ENCODE measurements at places on chromosomes 5 and 9.

GRCh38 chr5:128062172-128062746, 21.3 kb upstream of the SLC12A2 start:
- no peak for DNase-seq

DNA sequence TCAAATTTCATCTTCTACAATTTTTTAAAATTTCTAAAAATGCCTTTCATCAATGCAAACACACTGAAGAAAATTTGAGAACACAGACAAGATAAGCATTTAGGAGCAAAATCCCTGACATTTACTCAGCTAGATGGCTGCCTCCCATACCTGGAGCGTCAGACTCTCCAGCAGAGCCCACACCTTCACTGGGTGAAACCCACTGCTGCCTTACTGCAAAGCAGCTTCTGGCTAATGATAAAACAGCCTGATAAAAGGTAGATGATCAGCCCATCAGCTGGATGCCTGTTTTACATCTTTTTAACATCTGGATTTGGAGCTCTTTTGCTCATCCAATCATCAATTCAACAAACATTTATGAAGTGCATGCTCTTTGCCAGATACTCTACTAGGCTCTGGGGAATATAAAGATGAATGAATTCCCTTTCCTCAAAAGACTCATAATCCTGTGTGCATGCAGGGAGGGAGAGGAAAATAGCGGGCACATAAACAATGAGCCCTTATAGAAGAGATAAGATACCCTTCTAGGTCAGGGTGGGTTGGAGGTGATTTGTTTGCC, 271.2 kb downstream of the SAXO1 start:
- DNase-seq = no peak

DNA sequence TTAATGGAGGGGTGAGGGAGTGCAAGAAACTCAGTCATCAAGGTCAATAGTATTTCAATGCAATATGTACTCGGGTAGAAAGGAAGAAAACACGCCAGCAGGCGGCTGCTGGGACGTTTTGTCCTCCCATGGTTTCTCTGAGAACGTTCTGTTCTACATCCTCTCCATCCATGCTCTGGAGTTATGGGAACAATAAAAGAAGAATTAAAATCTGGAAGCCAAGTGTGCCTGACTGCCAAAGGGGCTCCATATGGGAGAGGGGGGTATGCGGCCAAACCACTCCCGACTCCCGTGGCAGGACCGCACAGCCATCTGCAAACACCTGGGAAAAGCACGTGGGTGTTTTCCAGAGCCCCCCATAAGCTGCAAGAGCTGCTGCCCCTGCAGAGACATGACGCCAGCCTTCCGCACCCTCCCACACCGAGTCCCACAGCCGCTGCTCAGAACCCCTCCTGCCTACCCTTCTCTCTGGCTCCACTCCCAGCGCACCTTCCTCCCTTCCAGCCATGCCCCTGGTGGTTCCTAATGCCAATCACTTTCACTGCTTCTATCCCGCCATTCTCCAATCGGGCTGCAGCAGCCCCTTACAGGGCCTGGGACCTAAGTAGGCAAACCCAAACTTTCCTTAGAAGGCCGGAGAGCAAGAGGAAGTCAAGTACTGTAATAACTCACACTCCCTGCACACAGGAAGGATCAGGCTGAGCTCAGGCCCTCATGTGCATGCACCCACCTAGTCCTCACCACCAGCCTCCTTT, 241.6 kb downstream of the SYK start:
- DNase-seq = no peak

- no peak for DNase-seq
These were observed 61.4 kb downstream of the KIF24 start for GRCh38 chr9:34267660-34268059.

DNA sequence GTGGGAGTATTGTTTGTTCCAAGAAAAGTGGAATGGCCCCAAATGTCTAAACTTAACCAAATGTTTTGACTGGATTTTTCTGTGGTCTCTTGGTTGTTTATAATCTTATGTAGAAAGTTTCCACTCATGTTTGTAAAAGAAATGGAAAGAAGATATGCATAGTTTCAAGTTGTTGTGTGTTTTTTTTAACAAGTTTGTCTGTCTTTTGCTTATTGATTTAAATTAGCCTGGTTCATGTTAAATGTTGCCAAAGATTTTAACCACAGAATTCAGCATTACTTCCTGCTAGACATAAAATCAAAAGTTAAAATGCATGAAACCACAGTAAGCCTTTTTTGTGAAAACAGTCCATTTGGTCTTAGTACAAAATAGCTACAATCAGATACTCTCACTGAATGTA, 14.0 kb downstream of the PPWD1 start:
- DNase-seq = no peak

DNA sequence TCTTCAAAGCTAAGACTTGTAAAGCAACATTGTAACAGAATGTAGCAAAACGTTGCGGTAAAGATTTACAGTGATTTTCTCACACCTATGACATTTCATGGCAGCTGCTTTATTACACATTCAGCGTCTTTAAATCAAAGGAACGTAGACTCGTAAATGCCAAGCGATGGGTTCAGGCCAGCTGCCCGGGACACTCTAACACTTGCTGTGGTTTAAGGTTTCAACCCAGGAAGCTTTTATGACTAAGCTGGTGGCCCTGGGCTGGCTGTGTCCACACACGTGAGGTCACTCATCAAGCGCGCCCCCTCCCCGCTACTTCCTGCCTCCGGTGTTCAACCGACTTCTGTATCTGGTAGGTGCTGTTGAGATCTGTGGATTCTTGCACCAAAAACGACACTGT, 2.5 kb downstream of the SLC6A18 start:
- DNase-seq = no peak

GRCh38 chr9:122256206-122256605, 8.4 kb downstream of the RBM18 start:
- no peak for DNase-seq

GRCh38 chr5:138565100-138565821, 9.9 kb downstream of the HSPA9 start:
- no peak for DNase-seq

DNA sequence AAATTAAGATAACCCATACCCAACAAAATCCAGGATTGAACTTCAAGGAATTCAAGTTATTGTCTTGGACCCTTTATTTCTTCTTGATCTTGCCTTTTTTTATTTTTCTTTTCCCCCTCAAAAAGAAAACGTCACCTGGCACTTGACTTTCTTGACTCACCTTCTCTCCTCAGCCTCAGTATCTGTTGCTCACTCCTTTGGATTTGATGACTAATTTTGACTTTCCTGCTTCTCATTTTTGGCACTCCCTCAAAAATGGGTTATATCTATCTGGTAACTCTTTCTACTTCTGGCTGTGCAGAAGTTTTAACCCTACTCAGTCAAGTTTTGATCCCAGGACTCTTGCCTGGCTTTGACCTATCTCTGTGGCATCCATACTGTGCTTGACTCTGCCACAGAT, 66.6 kb upstream of the SPATA31D4 start:
- DNase-seq = no peak

GRCh38 chr5:61438298-61438970, 106.4 kb downstream of the ZSWIM6 start:
- no peak for DNase-seq

GRCh38 chr5:112691758-112692157, 45.9 kb upstream of the APC start:
- DNase-seq = no peak

DNA sequence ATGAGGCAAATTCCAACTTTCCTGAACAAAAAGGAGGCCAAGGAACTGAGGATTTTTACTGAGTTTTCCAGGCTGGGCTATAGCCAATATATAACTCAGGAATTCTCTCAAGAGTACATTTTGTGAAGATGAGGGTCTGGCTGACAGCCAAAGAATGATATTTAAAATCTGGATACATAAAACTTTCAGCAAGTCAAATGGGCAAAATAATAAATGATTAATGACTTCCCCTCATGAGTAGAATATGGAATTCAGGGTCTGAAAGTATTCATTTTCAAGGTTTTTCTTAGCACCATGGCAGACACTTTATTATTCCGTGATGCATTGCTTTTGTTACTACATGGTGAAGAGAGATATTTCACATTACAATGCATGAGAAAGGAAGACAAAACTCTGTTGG, 7.8 kb downstream of the FAM81B start:
- no peak for DNase-seq

GRCh38 chr9:90009447-90009846, 404.6 kb downstream of the GADD45G start:
- no peak for DNase-seq

DNA sequence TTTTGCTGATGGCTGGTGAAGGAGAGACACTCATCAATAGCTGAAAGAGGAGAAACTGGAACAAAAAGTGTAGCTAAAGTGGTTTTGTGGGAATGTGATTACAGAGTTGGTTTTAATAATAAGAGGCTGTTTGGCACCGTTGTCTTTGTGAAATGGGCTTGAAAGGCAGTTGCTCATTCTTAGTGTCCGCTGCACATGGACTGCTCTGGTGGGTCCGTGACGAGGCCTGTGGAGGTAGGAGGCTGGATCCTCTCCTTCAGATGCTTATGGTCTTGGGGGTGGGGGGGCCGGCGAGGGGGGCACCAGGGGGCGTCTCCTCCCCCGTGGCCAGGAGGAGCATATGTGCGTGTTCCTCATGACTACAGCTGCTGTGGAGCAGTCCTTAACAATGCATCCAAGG, 29.8 kb downstream of the FUBP3 start:
- no peak for DNase-seq

DNA sequence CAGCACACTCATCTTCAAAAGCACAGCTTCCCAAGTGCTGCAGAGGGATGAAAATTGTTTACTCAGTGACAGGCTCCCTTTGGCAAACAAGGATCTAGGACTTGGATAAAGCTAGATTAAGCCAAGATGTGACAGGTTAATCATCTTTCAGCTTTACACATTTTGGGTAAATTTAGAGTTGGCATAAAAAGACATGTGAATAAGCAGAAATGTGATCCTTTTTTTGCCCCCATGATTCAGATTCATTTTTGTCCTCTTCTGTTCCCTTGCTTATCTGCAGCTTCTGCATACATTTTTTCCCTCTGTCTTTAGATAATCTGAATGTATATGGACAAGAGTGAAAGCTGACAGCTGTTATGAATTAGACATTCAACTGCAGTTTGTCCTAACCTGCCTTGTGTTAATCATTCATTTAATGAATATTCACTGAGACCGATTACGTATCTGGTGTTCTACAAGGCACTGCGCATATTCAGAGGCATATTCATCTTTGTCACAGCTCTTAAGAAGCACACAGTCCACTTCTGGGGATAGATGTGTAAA, 19.6 kb downstream of the ADAMTSL1 start:
- no peak for DNase-seq

GRCh38 chr5:143041461-143041860, 271.3 kb downstream of the ARHGAP26 start:
- DNase-seq = no peak

DNA sequence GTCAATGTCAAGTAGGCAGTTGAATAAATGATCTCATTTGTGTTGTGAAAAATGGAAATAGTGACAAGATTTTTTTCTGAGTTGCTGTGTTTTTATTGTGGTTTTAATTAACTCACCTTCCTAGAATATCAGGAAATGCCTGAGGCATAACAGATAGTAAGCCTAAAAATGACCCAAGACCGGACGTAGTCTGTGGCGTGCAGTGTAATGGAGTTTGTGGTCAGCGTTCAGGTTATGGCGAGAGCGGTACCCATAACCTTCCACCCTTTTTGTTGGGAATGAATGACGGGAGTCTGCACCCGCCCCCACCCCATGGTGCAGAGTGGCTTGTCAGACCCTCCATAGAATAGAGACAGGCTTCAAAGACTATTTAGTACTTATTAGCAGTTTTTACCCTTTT, 119.3 kb downstream of the GALNT10 start:
- no peak for DNase-seq

- no peak for DNase-seq
These were observed 30.4 kb downstream of the NUDT12 start for GRCh38 chr5:103532086-103532734.

DNA sequence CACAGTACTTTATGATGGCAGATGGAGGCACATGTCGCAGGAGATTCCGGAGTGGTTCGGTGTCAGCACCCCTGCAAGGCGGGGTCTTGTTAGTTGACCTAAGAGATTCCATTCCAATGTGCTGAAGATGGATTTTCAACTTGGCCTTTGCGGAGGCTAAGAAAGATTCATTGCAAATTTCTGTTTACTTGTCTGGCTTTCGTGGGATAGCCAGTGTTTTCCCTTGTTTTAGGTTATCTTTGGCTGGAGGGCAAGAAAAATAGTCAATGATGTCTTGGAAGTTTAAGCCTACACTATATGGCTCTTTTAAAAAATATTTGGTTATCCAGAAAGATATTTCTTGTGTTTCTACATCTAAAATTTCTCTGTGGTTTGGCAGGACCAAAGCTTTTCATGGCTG, 123.6 kb upstream of the PTCH1 start:
- DNase-seq = no peak

DNA sequence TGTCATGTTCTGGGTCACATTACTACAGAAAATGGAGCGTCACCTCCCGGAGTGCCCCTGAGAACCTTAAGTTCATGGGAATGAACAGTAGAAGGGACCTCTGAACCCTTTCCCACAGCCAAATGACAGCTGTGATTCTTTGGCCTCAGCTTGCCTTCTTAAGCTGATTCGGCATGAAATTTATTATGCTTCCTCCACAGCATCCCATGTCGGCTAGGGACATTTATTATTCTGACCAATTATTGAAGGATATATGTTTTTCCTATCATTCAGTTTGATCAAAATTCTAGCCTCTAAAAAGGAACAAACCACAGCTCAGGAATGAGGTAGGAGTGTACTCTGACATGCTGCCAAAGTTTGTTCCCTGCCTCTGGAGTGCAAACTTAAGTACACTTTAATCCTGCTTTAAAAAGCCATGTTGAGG, 440.6 kb downstream of the CETN3 start:
- DNase-seq = no peak

Data from stimulated activated CD4-positive, alpha-beta T cell treated with anti-CD3 and anti-CD28 coated beads, Interleukin-1b, Interleukin-23, amount 100 ng/mL, for 1 hour (primary cell).